Thyroid gland (tissue), 4 donors: ENCODE measurements at places on chromosomes 16 and 17. TPM values are rescaled to one million over a fixed set of nuclear protein-coding genes. Genes with fewer than 3 reads are reported as not detected.
A peak's percentile ranks its signal among the peaks of the same experiment; 100 is the strongest.

- DNase-seq: no peak
- no peaks in the 10 kb centered on the region for H3K4me1 ChIP-seq
- no peak overlapping the region for H3K27ac ChIP-seq
- no peaks in the 10 kb centered on the region for H3K27me3 ChIP-seq
- H3K36me3 ChIP-seq: no peaks in the 10 kb centered on the region
Measured at GRCh38 chr17:73465953-73466230, 154.1 kb upstream of the CDC42EP4 start.

- no peak for DNase-seq
- H3K4me1 ChIP-seq: no peaks in the 10 kb centered on the region
- H3K4me3 ChIP-seq: no peak overlapping the region
- H3K36me3 ChIP-seq: no peaks in the 10 kb centered on the region
Measured at GRCh38 chr17:14886200-14886739, 378.9 kb downstream of the PMP22 start.

The RNF112 gene
- total RNA-seq: 0.83 TPM

GRCh38 chr17:50866950-50867362, 802 bp upstream of the TOB1 start:
- peak overlapping the region; percentile 100 for H3K27ac ChIP-seq
- peaks cover 10% of the 10 kb centered on the region for H3K36me3 ChIP-seq
- peak overlapping the region; percentile 80 for H3K4me3 ChIP-seq
- H3K4me1 ChIP-seq: peaks cover 30% of the 10 kb centered on the region

The KRTAP1-1 gene
- total RNA-seq: not detected

The SCIMP gene
- not detected for total RNA-seq

The UMOD gene
- total RNA-seq: not detected

GRCh38 chr16:50594308-50595260, 46.4 kb downstream of the NKD1 start:
- H3K4me3 ChIP-seq: no peak overlapping the region
- H3K27me3 ChIP-seq: no peaks in the 10 kb centered on the region
- H3K27ac ChIP-seq: no peak overlapping the region
- H3K36me3 ChIP-seq: no peaks in the 10 kb centered on the region

GRCh38 chr17:74663561-74663960, 40.0 kb upstream of the CD300E start:
- H3K27me3 ChIP-seq: no peaks in the 10 kb centered on the region
- no peaks in the 10 kb centered on the region for H3K4me1 ChIP-seq
- DNase-seq: no peak
- no peak overlapping the region for H3K27ac ChIP-seq
- H3K36me3 ChIP-seq: no peaks in the 10 kb centered on the region
- no peak overlapping the region for H3K4me3 ChIP-seq

The TBC1D3E gene
- total RNA-seq: not detected

GRCh38 chr17:74957935-74958740, 14.4 kb downstream of the HID1 start:
- no peaks in the 10 kb centered on the region for H3K36me3 ChIP-seq
- H3K4me1 ChIP-seq: peaks cover 3% of the 10 kb centered on the region
- no peaks in the 10 kb centered on the region for H3K27me3 ChIP-seq
- H3K27ac ChIP-seq: no peak overlapping the region
- DNase-seq: peak; percentile 69

- H3K36me3 ChIP-seq: no peaks in the 10 kb centered on the region
- DNase-seq: no peak
- no peaks in the 10 kb centered on the region for H3K27me3 ChIP-seq
- no peak overlapping the region for H3K4me3 ChIP-seq
Measured at GRCh38 chr16:22634954-22635353, 124.3 kb downstream of the NPIPB5 start.

- peaks cover 18% of the 10 kb centered on the region for H3K27me3 ChIP-seq
- H3K4me3 ChIP-seq: peak overlapping the region; percentile 40
- no peak overlapping the region for H3K27ac ChIP-seq
- no peak for DNase-seq
- peaks cover 7% of the 10 kb centered on the region for H3K4me1 ChIP-seq
Measured at GRCh38 chr17:1228781-1229348, 41.4 kb upstream of the BHLHA9 start.

The CASKIN1 gene
- total RNA-seq: 0.13 TPM

The BPTF gene
- total RNA-seq: 124 TPM

The RGS9 gene
- total RNA-seq: 15.5 TPM

GRCh38 chr17:66306446-66306845, 4.0 kb downstream of the PRKCA start:
- no peak for DNase-seq
- peaks cover 30% of the 10 kb centered on the region for H3K4me1 ChIP-seq
- H3K27me3 ChIP-seq: no peaks in the 10 kb centered on the region
- no peak overlapping the region for H3K4me3 ChIP-seq

The EVPLL gene
- total RNA-seq: 1.4 TPM

DNA sequence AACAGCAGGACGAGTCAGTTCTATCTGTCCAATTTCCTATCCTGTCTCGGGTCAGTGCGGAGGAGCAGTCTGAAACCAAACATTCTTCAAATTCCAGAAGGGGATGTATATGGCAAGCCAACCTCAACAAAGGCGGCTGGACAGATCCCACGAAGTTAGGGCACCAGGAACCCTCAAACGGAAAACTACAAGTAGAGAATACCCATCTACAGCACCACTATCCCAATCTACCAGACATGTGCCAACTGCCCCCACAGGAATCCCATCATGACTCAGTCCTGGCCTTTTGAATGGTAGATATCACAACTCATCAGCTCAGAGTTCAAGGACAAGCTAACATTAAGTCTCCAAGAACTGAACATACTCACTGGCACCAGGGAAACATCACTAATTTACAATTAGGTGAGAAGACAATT, 2.3 kb downstream of the NAT9 start:
- H3K27ac ChIP-seq: no peak overlapping the region
- no peak overlapping the region for H3K4me3 ChIP-seq
- DNase-seq: no peak
- no peaks in the 10 kb centered on the region for H3K27me3 ChIP-seq
- peaks cover 12% of the 10 kb centered on the region for H3K4me1 ChIP-seq

The CX3CL1 gene
- 12.6 TPM for total RNA-seq

The CCL4 gene
- not detected for total RNA-seq

DNA sequence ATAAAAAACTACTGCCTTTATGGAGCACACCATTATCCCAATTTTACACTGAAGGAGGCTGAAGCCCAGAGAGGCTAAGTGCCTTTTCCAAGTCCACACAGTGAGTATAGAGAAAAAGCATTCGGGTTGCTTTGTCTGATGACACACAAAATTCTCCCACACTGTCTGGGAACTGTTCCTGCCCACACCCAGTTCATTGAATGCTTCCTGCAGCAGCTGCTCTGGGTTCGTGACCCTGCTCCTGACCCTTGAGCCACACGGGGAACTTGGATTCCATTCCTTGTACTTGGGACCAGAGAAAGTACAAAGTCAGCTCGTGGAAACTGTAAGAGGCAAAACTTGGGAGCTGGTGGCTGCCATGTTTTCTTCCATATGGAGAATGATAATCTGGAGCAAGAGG, 57.9 kb downstream of the AKAP1 start:
- no peaks in the 10 kb centered on the region for H3K36me3 ChIP-seq
- H3K27ac ChIP-seq: no peak overlapping the region
- H3K4me1 ChIP-seq: no peaks in the 10 kb centered on the region
- no peak overlapping the region for H3K4me3 ChIP-seq
- DNase-seq: no peak

GRCh38 chr17:30433514-30433913, 43.7 kb upstream of the GOSR1 start:
- no peak for DNase-seq
- no peaks in the 10 kb centered on the region for H3K4me1 ChIP-seq
- H3K27me3 ChIP-seq: no peaks in the 10 kb centered on the region
- H3K27ac ChIP-seq: no peak overlapping the region
- no peak overlapping the region for H3K4me3 ChIP-seq

GRCh38 chr16:65105171-65105570, 16.7 kb downstream of the CDH11 start:
- no peak overlapping the region for H3K4me3 ChIP-seq
- H3K4me1 ChIP-seq: no peaks in the 10 kb centered on the region
- H3K27me3 ChIP-seq: no peaks in the 10 kb centered on the region
- no peak for DNase-seq
- H3K27ac ChIP-seq: no peak overlapping the region

The SULT1A2 gene
- 17.7 TPM for total RNA-seq

GRCh38 chr16:52861614-52862022, 191.1 kb downstream of the CHD9NB start:
- no peaks in the 10 kb centered on the region for H3K36me3 ChIP-seq
- no peak overlapping the region for H3K27ac ChIP-seq

- H3K4me1 ChIP-seq: peaks cover 9% of the 10 kb centered on the region
- no peaks in the 10 kb centered on the region for H3K27me3 ChIP-seq
- DNase-seq: no peak
Measured at GRCh38 chr16:27273670-27274423, 5.3 kb upstream of the NSMCE1 start.

DNA sequence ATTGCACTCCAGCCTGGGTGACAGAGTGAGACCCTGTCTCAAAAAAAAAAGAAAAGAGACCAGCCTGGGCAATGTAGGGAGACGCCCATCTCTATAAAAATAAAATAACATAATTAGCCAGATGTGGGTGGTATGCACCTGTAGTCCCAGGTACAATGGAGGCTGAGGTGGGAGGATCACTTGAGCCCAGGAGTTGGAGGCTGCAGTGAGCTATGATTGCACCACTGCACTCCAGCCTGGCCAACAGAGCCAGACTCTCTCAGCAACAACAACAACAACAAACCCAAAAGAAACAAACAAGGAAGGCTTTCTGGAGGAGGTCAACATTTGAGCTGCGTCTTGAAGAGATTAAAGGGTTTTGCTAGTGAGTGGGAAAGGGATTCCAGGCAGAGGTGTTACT, 8.3 kb downstream of the EEF2K start:
- DNase-seq: no peak
- H3K4me3 ChIP-seq: no peak overlapping the region
- H3K4me1 ChIP-seq: peaks cover 31% of the 10 kb centered on the region
- no peaks in the 10 kb centered on the region for H3K27me3 ChIP-seq

- no peak overlapping the region for H3K27ac ChIP-seq
- no peaks in the 10 kb centered on the region for H3K27me3 ChIP-seq
- no peaks in the 10 kb centered on the region for H3K4me1 ChIP-seq
- H3K4me3 ChIP-seq: no peak overlapping the region
Measured at GRCh38 chr16:27475561-27475960, 73.6 kb downstream of the IL21R start.

- peak; percentile 31 for DNase-seq
- peak overlapping the region; percentile 97 for H3K27ac ChIP-seq
- peaks cover 44% of the 10 kb centered on the region for H3K4me1 ChIP-seq
- no peaks in the 10 kb centered on the region for H3K27me3 ChIP-seq
- no peaks in the 10 kb centered on the region for H3K36me3 ChIP-seq
Measured at GRCh38 chr17:81342269-81343070, 47.4 kb upstream of the SLC38A10 start.

- H3K27ac ChIP-seq: no peak overlapping the region
- H3K4me3 ChIP-seq: no peak overlapping the region
- no peak for DNase-seq
- H3K4me1 ChIP-seq: no peaks in the 10 kb centered on the region
Measured at GRCh38 chr16:68999114-68999513, 106.3 kb upstream of the HAS3 start.

DNA sequence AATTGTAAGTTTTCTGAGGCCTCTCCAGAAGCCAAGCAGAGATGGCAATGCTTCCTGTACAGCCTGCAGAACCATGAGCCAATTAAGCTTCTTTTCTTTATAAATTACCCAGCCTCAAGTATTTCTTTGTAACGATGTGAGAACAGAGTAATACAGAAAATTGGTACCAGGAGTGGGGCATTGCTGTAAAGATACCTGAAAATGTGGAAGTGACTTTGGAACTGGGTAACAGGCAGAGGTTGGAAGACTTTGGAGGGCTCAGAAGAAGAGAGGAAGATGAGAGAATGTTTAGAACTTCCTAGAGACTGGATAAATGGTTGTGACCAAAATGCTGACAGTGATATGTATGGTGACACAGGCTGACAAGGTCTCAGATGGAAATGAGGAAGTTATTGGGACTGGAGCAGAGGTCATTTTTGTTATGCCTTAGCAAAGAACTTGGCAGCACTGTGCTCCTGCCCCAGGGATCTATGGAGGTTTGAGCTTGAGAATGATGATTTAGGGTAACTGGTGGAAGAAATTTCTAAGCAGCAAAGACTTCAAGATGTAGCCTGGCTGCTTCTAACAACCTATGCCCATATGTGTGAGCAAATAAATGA, 23.1 kb downstream of the PRDM7 start:
- DNase-seq: no peak
- no peaks in the 10 kb centered on the region for H3K27me3 ChIP-seq
- H3K4me1 ChIP-seq: no peaks in the 10 kb centered on the region
- no peak overlapping the region for H3K27ac ChIP-seq
- no peak overlapping the region for H3K4me3 ChIP-seq

GRCh38 chr17:77085926-77086432, 54.8 kb upstream of the SEC14L1 start:
- no peak for DNase-seq
- no peak overlapping the region for H3K4me3 ChIP-seq
- H3K4me1 ChIP-seq: peaks cover 16% of the 10 kb centered on the region
- H3K36me3 ChIP-seq: peaks cover 6% of the 10 kb centered on the region

The CIITA gene
- total RNA-seq: 1.8 TPM

The GRIN2A gene
- 1.3 TPM for total RNA-seq

- H3K4me1 ChIP-seq: no peaks in the 10 kb centered on the region
- H3K27me3 ChIP-seq: peaks cover 3% of the 10 kb centered on the region
- no peak overlapping the region for H3K4me3 ChIP-seq
- no peak overlapping the region for H3K27ac ChIP-seq
Measured at GRCh38 chr17:3959295-3959899, 4.8 kb downstream of the ATP2A3 start.

The ENPP7 gene
- total RNA-seq: not detected

DNA sequence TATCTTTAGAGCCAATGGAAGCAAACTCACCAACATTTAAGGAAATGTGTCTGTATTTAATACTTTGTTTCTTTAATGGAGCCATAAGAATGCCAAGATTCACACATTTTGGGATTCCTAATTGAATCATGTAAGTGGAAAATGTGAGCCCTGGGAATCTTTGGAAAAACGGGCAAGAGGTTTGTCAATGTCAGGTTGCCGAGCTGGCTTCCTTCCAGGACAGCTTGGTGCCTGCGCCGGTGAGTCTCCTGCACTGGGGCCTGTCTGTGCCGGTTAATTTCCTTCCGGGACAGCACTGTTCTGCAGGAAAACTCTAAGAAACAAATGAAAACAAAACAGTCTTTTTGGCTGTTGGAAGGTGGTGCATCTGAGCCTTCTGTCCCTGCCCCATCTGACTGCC, 210.6 kb downstream of the HAPSTR1 start:
- H3K4me3 ChIP-seq: no peak overlapping the region
- H3K36me3 ChIP-seq: no peaks in the 10 kb centered on the region
- H3K27ac ChIP-seq: no peak overlapping the region
- no peaks in the 10 kb centered on the region for H3K4me1 ChIP-seq
- no peaks in the 10 kb centered on the region for H3K27me3 ChIP-seq
- DNase-seq: no peak

The TPSD1 gene
- total RNA-seq: not detected

DNA sequence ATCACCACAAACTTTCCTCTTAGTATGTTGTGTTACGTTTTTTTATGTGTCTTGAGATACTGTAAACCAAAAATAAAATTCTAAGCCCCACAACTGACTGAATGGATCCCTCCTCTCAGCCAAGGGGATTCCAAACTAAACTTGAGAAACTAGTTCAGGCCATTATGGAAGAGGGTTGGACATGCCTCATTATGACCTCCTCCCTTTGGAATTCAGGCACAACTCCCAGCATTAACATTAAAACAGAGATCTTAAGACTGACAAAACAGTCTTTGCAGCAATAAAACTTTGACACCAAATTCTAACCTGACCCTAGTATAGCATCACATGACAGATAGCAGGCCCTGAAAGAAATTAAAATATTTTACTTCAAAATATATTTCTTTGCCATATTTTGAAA, 51.1 kb upstream of the SLC47A1 start:
- H3K27me3 ChIP-seq: no peaks in the 10 kb centered on the region
- no peak for DNase-seq
- peak overlapping the region; percentile 90 for H3K27ac ChIP-seq
- no peak overlapping the region for H3K4me3 ChIP-seq
- H3K36me3 ChIP-seq: no peaks in the 10 kb centered on the region
- H3K4me1 ChIP-seq: peaks cover 48% of the 10 kb centered on the region
